AG20443 (cell line): ENCODE measurements at places on chromosomes 7 and 10.

GRCh38 chr7:116340943-116341907 is 130.9 kb downstream of the TES start:
- DNase-seq, result no peak

DNA sequence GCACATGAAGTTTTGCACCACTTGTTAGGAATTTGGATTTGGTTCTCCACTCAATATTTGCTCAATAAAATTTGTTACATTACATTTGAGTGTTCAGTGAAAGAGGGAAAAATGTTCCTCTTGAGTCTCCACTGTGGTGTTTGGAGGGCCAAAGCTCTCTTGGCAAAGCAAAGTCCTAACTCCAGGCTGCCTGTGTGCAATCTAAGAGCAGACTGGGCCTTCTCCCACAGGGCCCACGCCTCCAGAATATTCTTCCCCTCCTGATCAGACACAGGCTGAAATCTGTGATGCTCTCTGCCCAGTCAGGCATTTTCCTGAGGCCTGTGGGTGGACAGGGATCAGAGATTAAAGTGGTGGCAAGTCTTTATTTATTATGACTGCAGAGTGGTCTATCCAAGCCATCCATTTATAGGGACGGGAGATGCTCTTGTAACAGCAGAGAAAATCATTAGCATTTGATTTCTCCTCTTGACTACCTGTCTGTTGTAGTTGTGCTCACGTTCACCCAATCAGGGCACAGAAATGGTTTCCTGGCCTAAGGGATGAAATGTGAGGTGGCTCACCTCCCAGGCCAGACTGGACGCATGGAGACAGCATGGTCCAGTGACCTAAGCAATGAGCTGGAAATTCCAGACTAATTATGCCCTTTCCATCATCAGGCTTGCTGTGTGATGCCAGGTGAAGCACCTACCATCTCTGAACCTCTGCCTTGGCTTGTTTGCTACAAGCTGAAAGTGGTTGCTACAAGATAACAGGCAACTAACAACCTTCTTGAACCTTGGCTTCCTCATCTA is 147.1 kb upstream of the NRBF2 start:
- DNase-seq, result no peak

DNA sequence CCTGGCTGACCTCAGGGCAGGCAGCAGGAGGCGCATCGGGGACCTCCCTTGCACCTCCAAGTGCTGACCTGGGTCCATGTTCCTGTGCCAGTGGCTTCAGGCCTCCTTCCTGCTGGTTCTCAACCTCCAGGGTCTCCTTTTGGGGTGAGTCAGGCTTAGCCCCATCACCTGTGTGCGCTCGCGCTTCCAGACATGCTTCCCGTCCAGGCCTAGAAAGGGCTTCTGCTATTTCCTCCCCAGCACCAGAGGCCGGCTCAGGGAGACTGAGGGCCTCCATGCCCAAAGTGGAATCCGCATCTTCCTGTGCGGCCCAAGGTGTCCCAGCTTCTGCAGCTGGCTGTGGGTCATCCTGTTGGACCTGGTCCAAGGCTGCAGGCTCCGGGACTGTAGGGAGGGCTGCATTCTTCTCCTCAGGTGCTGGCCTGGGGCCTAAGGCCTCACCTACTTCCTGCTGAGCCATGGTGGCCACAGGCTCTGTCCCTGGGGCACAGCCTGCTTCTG is 5.9 kb downstream of the NACAD start:
- no peak for DNase-seq

DNA sequence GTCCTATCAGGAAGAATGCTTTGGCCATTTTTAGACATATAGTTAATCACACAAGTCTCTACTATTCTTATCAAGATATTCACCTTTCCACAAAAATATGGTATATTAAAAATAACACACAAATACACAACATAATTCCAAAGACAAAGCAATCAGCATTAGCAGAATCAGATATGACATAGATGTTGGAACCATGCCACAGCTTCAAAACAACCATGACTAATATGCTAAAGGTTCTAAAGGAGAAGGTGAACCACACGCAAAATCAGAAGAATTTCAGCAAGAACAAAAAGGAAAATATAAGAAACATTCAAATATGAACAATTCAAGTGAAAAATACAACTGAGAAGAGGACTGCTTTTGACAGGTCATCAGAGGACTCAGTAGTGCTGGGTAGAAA is 670.2 kb upstream of the SORCS1 start:
- DNase-seq, result no peak

DNA sequence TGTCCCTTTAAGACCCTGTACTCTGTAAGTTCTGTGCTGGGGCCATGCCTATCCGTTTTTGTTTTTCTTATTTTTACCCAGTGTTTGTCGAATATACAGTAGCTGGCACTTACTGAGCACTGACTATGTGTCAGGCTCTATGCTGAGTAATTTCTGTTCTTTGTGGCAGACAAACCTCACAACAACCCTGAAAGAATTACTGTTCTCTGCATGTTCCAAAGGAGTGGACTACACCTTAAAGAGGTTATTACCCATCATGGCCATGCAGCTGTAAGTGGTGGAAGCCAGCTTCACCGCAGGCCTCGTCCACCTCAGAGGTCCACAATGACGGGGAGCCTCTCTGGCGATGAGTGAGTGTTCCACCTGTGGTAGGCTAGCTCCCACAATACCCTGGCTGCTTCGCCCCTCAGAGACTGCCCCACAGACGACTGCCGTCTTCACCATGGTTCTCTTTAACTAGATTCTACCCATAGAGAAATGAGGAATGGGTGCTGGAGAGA is 30.1 kb upstream of the RBM20 start:
- DNase-seq, result no peak

DNA sequence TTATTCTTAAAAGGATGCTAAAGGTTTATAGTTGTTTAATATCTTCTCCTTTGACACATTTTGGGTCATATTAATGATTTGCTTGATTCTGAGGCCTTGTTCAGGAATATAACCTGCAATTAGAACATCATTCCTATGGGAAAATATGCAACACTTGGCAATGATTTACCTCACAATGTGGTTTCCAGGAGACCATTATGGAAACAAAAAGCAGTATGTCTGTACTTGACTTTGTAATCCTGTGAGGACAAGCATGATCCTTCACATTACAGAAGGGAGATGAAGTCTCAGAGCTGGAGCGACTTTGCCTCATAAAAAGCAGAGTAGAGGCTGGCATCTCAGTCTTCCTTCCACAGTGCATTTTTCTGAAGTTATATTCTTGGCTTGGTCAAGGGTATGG is 57.0 kb upstream of the CDCA7L start:
- DNase-seq, result no peak

- no peak for DNase-seq
These were observed 47.1 kb downstream of the DIP2C start for GRCh38 chr10:642186-642890.

- peak; percentile 88 for DNase-seq
These were observed 40.8 kb downstream of the HK1 start for GRCh38 chr10:69318867-69319727.

GRCh38 chr10:58209669-58210068 is 58.0 kb downstream of the IPMK start:
- DNase-seq, result no peak

DNA sequence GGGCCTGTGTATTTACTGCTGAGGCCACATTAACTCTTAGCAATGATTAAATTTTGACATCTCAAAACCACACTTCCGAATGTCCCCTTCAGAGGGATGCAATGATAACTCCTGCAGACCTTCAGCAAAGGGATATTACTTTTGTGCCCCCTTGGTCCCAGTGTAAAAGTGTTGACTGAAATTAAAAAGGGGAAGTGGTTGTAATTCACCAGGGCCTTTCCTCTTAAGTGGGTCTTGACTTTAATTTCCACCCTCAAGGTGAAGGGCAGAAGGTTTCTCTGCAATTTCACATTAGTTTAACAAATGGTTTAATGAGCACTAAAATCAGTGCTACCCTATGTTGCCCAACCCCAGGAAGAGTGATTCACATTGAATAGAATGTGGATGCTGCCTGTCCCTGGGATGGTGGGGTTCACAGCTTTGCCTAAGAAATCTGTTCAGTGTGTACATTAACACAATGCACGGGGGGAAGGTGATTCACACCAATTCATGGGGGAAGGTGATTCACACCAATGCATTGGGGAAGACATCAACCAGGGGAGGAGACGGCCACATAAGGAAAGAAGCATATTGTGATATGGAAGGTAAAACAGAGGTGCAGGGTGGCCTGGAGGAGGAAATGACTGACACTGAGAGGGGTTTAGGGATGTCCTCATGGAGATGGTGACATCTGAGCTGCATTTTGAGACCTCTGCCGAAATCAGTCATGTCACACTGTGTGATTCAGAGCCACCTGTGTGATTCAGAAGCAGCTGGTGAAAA is 19.4 kb upstream of the TNS3 start:
- peak; percentile 62 for DNase-seq

GRCh38 chr7:140276001-140276400 is 99.2 kb upstream of the KDM7A start:
- no peak for DNase-seq

DNA sequence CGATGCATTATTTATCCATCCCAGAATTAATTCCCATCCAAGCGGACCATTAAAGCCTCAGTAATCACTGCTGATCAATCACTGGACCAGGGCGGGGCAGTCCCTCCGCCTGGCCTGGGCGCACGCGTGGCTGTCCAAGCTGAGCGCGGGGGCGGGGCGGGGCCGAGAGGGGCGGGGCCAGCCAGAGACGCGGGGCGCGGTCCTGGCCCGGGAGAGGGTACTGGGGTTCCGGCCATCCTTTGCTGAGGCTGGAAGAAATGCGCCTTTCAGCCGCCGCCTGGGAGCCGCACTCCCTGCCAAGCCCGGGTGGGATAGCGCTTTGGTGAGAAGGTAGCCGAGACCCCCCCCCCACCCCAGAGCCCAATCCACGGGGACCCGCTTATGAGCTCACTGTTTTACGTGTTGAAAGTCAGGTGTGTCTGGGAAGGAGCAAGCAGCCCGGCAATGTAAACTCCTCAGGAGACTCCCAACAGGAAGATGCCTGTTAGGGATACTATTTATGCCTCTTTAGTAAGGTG is at the start of gene ARHGAP22:
Gene ARHGAP22 (minus strand): TSS at position 83 of the 518 bp plus-strand sequence. CDS start 277 bp downstream, outside the sequence.
- DNase-seq, result peak; percentile 95

GRCh38 chr7:151745706-151746105 is 131.2 kb downstream of the PRKAG2 start:
- DNase-seq, result no peak

- peak; percentile 52 for DNase-seq
These were observed 39.8 kb upstream of the ARL4A start for GRCh38 chr7:12647364-12648219.
